ENCODE measurements at places on chromosomes 11 and 22.
A peak's percentile ranks its signal among the peaks of the same experiment; 100 is the strongest.

DNA sequence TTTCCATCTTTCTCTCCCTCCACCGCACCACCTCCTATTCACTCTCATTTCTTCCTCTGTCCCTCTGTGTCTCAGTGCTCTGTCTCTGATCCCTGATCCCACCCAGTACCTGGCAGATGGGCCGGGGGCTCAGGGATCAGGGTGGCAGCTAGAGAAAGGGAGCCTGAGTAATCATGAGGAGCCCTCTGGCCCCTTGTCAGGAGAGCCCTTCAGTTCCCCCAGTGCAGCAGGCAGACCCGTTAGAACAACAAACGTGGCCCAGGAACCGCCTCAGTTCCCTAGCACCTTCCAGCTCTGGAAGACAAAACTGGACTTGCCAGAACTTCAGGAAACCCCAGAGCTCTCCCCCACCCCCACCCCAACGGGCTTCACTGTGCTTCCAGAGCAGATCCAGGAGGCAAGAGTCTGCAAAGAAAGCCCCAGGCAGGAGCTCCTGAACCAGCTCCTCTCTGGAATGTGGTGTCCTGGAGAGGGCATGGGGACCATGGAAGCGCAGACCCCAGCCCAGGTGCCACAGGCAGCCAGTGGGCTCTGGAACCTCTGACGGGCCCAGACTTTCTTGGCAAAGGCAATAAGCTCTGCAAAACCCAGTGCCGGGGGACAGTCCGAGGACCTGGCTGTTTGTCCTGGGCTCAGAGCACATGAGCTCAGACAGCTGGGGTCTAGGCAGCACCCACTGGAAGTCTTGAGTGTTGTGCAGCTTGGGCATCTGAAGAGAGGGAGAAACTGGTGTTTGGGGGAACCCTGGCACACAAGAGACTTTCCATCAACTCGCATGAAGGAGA lies 43.2 kb downstream of the LMO1 start:
- no peak for DNase-seq

DNA sequence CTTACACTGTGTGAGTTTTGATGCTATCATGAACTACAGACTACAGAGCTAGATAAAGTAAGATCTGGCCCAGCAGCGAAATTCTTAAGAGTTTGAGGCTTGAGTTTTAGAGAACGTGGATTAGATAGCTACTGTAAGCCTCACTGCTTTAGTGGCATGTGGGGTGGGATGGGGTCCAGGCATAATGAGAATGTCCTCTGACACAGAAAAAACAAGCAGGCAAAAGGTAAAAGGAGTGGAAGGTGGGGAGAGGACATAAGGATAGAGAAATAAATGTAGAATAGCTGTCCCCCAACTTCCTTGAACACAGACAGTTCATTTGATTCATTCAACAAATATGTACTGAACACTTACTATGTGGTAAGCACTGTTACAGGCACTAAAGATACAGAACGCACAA lies 324.5 kb upstream of the PITPNB start:
- no peak for DNase-seq

DNA sequence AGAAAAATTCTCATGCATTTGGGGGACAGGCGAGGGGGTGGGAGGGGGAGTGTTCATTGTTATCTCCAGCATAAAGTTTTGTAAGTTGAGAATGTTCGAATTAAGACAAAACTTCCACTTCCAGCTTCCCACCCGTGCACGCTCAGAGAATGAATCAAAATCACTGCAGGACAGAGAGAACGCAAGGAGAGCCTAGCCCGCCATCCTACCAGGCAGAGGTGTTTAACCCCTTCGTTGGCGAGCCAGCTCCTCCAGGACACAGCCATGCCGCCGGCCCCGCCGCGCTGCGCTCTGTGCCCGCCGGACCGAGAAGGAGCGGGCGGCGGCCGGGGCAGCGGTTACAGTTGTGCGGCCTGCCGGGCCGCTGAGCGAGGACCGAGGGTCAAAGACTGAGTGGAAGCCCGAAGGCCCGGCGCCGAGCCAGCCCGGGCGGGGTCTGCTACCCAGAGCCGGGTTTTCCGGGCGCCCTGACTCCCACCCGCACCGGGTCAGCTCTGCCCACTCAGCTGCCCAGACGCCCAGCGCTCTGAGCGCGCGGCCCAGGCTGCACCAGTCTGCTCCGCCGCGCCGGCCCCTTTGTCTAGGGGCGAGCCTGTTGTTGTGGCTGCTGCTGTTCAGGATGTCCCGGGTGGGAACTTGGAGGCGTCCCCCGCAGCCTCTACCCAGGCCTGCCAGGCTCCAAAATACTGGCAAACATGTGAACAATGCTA lies at the start of gene NOX4:
TSS of gene NOX4 (minus strand) at position 395 of the 710 bp plus-strand sequence. CDS start at position 266, 129 bp downstream.
- DNase-seq, result no peak

GRCh38 chr11:1842149-1843097 lies 3.6 kb downstream of the TNNI2 start:
- peak; percentile 37 for DNase-seq

DNA sequence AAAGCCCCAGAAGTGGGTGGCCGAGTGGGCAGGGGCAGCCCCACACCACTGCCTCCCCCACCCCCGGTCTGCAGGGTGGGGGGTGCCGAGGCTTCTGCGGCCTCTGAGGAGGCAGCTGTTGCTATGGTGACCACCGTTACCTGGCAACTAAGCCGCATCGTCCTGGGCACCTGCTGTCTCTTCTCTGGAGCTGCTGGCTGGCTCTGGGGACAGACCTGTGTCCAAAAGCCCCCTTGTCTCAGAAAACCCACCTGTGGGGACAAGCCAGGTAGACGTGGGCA lies 79.9 kb upstream of the PRR5 start:
- DNase-seq, result peak; percentile 67

GRCh38 chr11:58004664-58005063 lies 19.0 kb upstream of the OR9Q1 start:
- no peak for DNase-seq

- DNase-seq, result no peak
These were observed 11.7 kb downstream of the SYNGR1 start for GRCh38 chr22:39361496-39361895.
